ENCODE measurements at places on chromosomes 7 and 10. TPM values are rescaled to one million over a fixed set of nuclear protein-coding genes. Genes with fewer than 3 reads are reported as not detected.

DNA sequence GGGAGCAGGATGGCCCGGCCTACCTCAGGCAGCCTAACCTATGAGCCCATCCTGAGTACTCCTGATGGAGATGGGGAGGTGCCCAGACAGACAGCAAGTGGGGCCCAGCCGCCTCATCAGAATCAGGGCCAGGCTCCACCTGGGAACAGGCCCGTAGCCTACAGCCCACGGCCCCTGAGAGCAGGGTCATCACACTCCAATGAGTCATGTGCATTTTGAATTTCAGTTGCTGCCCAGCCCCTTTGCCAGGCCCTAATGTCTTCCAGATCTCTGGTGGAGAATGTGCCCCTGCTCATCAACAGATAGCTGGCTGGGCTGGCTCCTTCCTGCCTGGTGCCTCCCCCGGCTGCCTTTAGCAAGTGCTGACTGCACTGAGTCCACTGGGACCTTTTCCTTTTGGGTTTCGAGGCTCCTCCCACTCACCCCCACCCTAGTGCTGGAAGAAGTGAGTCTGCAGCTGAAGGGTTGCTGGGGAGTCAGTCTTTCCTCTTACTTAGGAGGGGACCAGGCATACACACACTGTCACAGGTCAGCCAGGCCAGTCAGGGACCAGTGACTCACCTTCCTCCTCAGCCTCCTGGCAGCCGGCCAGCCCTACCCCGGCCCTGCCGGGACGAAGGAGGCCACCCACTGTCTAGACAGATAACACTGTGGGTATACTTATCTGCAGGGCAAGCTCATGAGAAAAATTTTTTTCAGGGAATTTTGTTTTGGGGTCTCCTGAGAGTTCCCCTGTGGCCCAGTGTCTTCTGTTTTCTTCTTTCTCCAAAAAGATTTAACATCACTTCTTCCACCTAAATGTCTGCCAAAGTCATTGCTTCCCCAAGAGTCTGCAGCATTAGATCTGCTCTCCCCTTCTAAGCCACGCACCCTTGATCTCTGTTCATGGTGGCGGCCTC lies 9.1 kb upstream of the ASIC3 start:
- no peak overlapping the region for H3K4me3 ChIP-seq
- H3K36me3 ChIP-seq: no peaks in the 10 kb centered on the region
- H3K27ac ChIP-seq: peak overlapping the region; percentile 79
- no peaks in the 10 kb centered on the region for H3K27me3 ChIP-seq
- DNase-seq: peak; percentile 92
- peaks cover 11% of the 10 kb centered on the region for H3K4me1 ChIP-seq

DNA sequence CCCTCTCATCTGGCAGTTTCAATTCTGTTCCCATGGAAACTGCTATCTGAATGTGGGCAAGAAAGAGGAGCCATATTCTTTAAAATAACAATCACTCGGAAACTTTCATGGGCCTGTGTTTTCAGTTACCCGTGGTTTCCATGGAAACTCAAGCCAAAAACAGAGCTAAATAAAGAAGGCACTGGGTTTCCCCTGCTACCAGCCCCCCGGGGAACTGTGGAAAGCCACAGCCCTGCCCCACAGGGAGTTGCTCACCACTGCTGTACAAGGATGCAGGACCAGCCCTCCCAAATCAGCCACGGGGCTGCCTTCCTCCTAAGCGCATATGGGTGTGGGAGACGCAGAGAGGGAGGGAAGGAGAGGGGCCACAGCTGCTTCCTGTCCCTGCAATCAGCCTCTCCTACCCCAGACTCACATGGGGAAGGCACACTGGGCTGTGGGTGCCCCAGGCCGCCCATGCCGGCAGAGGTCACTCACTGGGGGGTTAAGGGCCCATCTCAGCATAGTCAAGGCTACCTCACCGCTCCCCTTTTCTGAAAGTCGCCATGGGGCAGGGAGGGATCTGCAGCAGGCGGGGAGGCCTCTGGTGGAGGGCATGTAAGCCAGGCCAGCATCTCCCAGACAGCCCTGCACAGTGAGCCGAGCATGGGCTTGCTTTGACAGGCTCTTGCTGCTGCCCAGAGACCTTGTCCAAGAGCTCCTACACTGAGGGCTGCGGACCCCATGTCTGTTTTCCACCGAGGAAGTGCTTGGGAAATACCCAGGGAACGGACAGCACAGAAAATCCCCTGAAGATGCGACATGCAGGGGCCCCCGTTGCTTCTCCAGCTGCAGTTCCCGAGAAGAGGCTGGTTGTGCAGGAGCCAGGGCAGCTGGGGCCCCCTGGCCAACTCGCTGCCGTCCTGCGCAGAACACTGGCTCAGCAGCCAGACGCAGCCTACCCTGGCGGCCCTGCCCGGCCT lies 157.3 kb upstream of the PPP2R2D start:
- no peak overlapping the region for H3K27ac ChIP-seq
- H3K4me3 ChIP-seq: no peak overlapping the region
- H3K4me1 ChIP-seq: no peaks in the 10 kb centered on the region
- H3K27me3 ChIP-seq: no peaks in the 10 kb centered on the region

GRCh38 chr7:28685242-28685643 lies 272.9 kb downstream of the TRIL start:
- peak overlapping the region; percentile 91 for H3K27ac ChIP-seq
- no peaks in the 10 kb centered on the region for H3K36me3 ChIP-seq

DNA sequence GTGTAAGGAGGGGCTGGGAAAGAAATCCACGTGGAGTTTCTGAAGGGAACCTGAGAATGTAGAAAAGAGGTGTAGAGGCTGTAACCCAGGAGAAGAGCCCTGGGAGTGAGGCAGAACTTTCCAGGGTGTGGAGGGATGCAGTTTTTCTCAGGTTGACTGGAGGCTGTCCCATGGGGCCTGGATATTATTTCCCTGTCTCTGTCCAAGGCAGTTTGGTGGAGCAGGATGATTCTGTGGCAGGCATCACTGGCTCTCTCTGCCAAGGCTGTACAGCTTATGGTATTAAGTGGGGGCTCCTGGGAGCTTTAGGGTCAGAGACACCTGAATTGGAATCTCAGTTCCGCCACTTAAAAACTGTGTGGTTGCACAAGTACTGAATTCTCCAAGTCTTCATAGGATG lies 81.6 kb downstream of the CHN2 start:
- no peaks in the 10 kb centered on the region for H3K36me3 ChIP-seq
- H3K27me3 ChIP-seq: no peaks in the 10 kb centered on the region
- no peak overlapping the region for H3K4me3 ChIP-seq
- no peaks in the 10 kb centered on the region for H3K4me1 ChIP-seq

DNA sequence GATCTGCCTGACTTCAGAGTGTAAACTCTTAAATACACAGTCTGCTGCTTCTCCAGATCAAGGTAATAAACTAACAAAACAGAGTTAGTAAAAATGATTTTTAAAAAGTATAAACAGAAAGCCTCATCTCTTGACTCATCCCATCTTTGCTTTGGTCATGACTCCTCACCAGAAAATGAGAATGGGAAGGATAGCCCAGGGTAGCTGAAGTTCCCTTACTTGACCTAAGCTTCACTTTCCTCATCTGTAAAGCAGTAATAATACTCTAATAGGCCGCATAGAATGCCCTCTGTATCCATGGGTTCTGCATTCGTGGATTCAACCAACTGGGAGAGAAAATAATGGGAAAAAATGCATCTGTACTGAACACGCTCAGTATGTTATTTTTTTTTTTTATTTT lies 11.3 kb upstream of the SLC25A28 start:
- no peak for DNase-seq
- no peak overlapping the region for H3K27ac ChIP-seq
- H3K4me1 ChIP-seq: no peaks in the 10 kb centered on the region
- H3K36me3 ChIP-seq: no peaks in the 10 kb centered on the region
- H3K4me3 ChIP-seq: no peak overlapping the region

Gene MMRN2
- 45.0 TPM for total RNA-seq
